ENCODE measurements at places on chromosomes 4 and X. TPM values are rescaled to one million over a fixed set of nuclear protein-coding genes. Genes with fewer than 3 reads are reported as not detected.

DNA sequence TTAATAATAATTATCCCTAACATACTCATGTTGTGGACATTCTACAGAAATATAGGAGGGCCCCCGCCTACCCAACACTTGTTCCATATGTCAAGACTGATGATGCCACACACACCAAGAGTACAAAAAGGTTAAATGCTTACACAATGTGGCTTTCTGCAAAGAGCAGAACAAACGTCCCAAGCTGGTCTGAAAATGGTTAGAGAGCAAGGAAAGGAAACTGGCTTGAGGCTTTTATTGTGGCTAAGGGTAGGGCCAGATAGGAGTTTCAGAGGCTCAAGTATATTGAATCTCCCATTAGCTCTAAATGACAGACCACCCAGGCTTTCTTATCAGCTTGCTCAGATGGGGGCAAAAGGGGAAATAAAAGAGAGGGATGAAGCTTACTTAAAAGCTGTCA, 134.1 kb upstream of the C1QTNF7 start:
- no peak for DNase-seq
- peaks cover 3% of the 10 kb centered on the region for H3K4me1 ChIP-seq
- no peaks in the 10 kb centered on the region for H3K36me3 ChIP-seq
- no peak overlapping the region for H3K27ac ChIP-seq
- H3K4me3 ChIP-seq, result no peak overlapping the region

The DCAF4L1 gene
- total RNA-seq, result 0.21 TPM

GRCh38 chr4:137065311-137065710, 467.0 kb downstream of the PCDH18 start:
- no peaks in the 10 kb centered on the region for H3K36me3 ChIP-seq
- H3K27me3 ChIP-seq, result no peaks in the 10 kb centered on the region
- no peaks in the 10 kb centered on the region for H3K4me1 ChIP-seq
- H3K27ac ChIP-seq, result no peak overlapping the region

The HMX1 gene
- not detected for total RNA-seq

DNA sequence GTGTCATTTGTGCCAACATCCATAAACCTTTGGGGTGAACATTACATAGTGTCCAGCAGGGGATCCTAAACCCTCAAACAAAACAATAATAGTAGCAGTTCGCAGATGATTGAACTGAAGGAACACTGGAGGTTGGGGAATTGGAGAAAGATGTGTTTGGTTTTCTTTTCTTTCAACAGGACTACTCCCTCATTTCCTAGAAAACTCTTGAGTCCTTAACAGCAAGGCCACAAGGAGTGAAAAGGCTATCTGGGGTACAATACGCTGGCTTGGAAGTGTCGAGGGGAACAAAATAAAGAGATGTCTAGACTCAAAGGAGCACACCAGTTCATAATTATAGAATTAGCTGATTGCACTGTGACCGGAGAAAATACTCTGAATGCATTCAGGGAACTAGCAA, 72.1 kb downstream of the IDS start:
- no peaks in the 10 kb centered on the region for H3K27me3 ChIP-seq
- no peaks in the 10 kb centered on the region for H3K36me3 ChIP-seq
- DNase-seq, result no peak

The FSTL5 gene
- not detected for total RNA-seq

The USP9X gene
- 38.0 TPM for total RNA-seq

The SMAD1 gene
- 0.65 TPM for total RNA-seq

DNA sequence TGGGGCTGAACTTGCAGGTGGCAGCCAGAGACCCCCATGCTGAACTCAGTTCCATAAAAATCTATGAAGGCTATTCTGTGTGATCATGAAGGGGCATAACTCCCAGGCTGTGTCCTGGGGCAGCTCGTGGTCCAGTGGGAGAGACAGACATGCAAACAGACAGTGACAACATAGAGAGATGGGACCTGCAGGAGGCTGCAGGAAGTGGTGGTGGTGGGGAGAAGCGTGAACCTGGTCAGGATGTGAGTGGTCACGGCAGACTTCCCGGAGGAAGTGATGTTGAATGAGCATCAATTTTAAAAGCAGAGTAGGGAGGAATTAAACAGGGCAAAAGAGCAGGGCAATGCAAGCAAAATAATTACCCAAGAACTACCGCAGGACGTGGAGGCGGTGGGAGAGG, 23.2 kb upstream of the SORCS2 start:
- peaks cover 15% of the 10 kb centered on the region for H3K27me3 ChIP-seq
- H3K4me3 ChIP-seq, result peak overlapping the region; percentile 32
- DNase-seq, result peak; percentile 42
- H3K4me1 ChIP-seq, result peaks cover 24% of the 10 kb centered on the region
- peak overlapping the region; percentile 72 for H3K27ac ChIP-seq

DNA sequence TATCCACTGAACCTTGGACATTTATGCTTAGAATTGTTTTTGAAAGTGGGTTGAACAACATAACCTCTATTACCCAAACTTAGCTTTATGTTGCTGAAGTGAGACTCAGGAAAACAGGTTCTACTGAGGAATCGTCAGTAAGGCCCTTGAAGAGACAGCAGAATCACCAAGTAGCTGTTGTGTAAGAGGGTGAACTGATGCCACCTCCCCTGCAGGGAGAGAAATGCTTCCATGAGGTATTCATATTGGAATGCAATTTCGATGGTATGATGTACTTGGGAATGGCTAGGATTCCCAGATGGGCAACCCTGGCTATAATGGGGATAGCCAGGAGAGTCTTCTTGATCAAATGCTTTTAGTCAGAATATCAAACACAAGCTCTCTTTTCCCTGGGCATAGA, 4.1 kb upstream of the SCRG1 start:
- no peak for DNase-seq
- no peak overlapping the region for H3K27ac ChIP-seq

The CYTL1 gene
- total RNA-seq, result not detected

The CDS1 gene
- not detected for total RNA-seq

GRCh38 chr4:110613745-110614144, 9.1 kb downstream of the PITX2 start:
- H3K27ac ChIP-seq, result no peak overlapping the region
- no peaks in the 10 kb centered on the region for H3K4me1 ChIP-seq
- peaks cover 9% of the 10 kb centered on the region for H3K36me3 ChIP-seq
- no peak for DNase-seq

- no peak for DNase-seq
- H3K27ac ChIP-seq, result no peak overlapping the region
- no peak overlapping the region for H3K4me3 ChIP-seq
- H3K36me3 ChIP-seq, result no peaks in the 10 kb centered on the region
- no peaks in the 10 kb centered on the region for H3K27me3 ChIP-seq
Observed at GRCh38 chr4:5137927-5138326, 86.6 kb downstream of the STK32B start.

The CPE gene
- total RNA-seq, result not detected

DNA sequence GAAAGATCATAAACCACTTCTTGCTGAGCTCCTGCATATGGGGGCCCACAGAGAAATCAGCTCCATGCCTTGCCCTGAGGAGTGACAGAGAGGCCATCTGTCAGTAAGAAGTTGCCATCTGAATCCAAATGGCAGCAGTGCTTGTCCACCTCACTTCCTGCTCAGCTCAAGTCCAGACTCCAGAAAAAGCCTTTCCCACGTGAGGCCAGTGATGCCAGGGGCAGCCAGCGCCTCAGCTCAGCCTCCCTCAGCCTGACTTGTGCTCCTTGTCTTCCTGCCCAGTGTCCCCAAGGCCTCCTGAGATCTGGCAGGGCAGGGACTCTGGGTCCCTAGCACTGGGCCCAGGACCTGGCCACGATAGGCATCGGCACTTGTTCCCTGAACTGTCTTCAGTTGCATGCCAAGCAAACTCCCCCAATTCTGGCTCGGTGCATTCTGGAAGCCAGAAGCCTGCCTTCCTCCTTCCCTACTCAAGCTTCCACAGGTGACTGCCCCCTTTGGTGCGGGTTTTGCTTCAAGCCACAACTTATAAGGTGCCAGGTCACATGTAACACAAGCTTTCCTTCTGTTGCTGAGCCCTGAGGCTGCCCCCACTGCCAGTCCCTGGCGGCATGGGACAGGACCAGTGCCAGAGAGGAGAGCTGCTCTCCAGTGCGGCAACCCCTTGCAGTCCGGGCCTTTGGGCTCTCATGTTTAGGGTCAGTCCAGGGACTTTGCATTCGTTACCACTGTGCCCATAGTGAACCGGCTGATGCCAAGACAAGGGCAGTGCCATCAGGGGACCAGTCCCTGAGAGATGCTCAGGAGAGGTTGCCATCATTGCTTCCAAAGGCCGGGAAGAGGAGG, 2.2 kb downstream of the ZNF185 start:
- no peaks in the 10 kb centered on the region for H3K4me1 ChIP-seq
- DNase-seq, result no peak
- peaks cover 15% of the 10 kb centered on the region for H3K27me3 ChIP-seq
- no peaks in the 10 kb centered on the region for H3K36me3 ChIP-seq
- no peak overlapping the region for H3K27ac ChIP-seq

- no peak overlapping the region for H3K4me3 ChIP-seq
- no peak overlapping the region for H3K27ac ChIP-seq
- peaks cover 5% of the 10 kb centered on the region for H3K27me3 ChIP-seq
- DNase-seq, result no peak
- no peaks in the 10 kb centered on the region for H3K4me1 ChIP-seq
Observed at GRCh38 chr4:7377223-7377865, 57.4 kb downstream of the PSAPL1 start.

DNA sequence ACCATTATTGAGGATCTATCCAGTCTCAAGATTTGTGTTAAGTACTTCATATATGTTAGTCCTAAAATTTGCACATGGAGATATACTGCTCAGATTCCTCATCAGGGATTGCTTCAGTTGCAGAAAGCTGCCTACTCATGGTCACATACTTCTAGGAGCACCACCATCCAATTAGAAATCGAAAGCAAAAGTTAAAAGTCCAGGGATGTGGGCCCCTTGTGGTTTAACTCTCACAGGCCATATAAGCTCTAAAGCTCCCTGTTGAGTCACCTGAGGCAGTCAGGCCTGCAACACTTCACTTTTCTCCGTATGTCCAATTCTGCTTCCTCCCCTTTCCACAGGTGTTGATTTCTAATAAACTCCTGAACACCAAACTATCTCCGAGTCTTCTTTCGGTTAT, 84.2 kb downstream of the CNOT6L start:
- peak; percentile 74 for DNase-seq
- peak overlapping the region; percentile 85 for H3K27ac ChIP-seq
- H3K27me3 ChIP-seq, result no peaks in the 10 kb centered on the region
- peaks cover 71% of the 10 kb centered on the region for H3K4me1 ChIP-seq
- peaks cover 73% of the 10 kb centered on the region for H3K36me3 ChIP-seq

The LEF1 gene
- total RNA-seq, result 246 TPM

DNA sequence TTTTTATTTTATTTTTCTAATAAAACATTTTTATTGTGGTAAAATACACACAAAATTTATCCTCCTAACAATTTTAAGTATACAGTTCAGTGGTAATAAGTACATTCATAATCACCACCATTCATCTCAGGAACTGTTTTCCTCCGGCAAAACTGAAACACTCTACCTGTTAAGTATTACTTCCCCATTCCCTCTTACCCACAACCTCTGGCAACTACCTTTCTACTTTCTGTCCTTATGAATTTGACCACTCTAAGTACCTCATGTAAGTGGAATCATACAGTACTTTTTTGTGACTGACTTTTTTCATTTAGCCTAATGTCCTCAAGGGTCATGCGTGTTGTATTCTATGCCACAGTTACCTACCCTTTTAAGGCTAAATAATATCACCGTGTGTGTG, 21.1 kb upstream of the HSFX4 start:
- H3K27ac ChIP-seq, result no peak overlapping the region
- no peak overlapping the region for H3K4me3 ChIP-seq
- no peaks in the 10 kb centered on the region for H3K36me3 ChIP-seq
- H3K27me3 ChIP-seq, result peaks cover 2% of the 10 kb centered on the region
- peaks cover 8% of the 10 kb centered on the region for H3K4me1 ChIP-seq

Data from activated CD8-positive, alpha-beta T cell treated with anti-CD3 and anti-CD28 coated beads, Interleukin-2, amount 10 ng/mL, durations not matched to agents 7 days and 5 days (primary cell).